IPS DF 19.7 (cell line): ENCODE measurements at places on chromosomes 1 and 21.

DNA sequence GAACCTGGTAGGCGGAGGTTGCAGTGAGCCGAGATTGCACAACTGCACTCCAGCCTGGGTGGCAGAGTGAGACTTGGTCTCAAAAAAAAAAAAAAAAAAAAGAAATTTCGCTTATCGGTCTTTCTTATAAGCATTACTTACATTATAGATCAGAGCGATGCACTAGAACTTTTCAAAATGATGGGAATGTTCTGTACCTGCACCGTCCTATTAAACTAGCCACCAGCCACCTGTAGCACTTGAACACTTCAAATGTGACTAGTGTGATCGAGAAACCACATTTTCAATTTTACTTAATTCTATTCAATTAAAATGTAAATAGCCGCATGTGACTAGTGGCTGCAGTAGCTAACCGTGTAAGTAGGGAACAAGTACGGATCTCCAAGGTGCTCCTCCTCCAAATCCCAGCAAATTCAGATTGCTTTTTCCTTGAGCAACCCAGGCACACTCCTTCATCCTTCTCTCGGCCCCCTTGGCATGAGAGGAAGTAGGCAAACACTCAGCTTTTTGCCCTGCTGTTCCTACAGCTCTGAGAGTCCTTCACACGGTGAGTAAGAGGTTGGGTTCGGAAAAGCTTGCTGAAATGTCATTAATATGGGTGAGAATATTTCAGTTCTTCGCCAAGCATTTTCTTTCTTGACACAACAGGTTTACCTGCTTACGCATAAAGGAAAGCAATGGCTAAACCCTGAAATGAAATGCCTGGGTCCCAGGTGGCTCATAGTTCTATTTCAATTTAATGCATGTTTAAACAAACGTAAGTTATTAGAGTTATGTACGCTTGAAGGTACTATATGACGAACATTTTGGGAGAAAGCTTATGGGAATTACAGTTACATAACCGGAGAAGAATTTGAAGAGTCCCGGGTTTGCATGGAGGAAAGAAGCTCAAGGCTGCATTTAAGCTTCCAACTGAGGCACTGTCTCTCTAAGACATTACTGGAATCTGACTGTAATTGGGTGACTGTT is 69.5 kb upstream of the HUNK start:
- no peak for DNase-seq

DNA sequence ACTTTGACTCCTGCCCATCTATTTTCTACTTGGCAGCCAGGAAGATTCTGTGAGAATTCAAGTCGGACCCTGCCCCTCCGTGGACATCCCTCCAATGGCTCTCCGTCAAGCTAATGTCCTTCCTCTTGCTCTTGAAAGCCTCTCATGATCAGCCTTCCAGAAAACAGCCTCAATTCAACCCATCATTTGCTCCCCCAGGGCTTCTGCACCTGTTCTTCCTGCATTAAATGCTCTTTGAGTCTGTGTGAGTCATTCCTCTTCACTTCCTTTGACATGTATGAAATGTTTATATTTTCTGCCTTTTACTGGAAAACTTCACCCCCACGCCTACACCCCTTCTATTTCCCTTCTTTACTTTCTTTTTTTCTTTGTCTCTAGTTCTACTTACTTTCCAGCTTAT is 734.1 kb upstream of the ZP4 start:
- DNase-seq, result no peak

- no peak for DNase-seq
Measured at GRCh38 chr1:166858726-166859419, 17.2 kb downstream of the TADA1 start.

DNA sequence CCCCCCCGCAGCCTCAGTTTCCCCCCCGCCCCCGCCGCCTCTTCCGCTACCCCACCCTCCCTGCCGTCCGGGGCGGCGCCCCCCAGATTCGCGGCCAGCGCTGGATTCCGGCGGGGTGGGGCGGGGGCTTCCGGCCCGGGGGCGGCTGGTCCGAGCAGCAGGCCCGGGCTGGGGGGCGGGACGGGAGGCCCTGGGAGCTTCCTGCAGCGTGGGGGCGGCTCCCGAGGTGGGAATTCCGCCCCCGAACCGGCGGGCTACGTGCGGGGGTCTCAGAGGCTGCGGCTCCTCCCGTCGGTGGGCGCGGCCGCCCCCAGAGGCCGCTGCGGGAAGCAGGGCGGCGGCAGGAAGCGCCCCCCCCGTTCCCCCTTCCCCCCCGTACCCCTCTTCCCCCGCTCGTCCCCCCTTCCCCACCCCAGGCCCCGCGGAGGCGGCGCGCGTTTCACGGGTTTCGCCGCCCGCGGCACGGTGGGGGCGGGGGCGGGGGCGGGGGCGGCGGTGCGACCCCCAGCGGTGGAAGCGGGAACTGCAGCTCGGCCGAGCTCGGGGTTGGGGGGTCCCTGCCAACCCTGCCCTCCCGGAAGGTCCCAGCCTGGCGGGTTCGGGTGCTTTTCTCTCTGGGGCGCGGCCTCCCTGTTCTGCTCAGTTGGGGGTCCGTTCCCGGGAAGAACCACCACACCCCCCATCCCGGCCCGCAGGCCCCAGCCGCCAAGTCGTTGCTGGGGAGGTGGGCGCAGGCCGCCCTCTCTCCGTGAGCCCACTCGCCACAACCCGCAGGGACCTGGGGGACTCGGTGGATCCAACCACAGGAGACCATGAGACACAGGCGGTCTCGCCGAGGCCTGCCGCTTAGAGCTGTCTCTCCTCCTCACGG is 76.3 kb downstream of the MORN1 start:
- DNase-seq, result no peak

DNA sequence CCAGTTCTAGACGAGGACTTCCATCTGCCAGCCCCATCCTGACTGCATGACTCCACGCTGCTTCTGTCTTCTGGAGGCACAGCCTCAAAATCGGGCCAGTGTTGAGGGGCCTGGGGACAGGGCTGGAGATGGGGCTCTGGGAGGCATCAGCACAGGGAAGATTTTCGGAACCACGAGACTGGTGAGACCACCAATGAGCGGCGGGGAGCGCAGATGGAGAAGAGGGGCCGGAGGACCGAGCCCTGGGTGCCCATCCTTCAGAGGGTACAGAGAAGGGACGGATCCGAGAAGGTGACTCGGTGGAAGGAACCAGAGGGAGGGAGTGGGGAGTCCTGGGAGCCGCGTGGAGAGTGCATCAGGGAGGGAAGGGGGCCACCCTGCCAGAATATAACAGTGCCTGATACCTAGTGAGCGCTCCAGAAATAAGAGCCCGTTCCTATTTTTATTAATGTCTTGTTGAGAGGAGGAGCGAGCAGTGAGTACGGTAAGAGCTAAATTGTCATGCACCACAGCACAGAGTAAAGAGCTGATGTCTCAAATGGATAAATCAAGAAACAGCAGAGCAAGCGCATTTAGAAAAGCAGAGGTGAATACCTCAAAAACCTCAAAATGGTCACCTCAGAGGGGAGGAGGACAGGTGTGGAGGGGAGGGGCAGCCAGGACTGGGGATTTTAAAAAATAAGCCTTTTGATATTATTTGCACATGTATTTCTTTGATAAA is 26.2 kb upstream of the KIF26B start:
- no peak for DNase-seq

DNA sequence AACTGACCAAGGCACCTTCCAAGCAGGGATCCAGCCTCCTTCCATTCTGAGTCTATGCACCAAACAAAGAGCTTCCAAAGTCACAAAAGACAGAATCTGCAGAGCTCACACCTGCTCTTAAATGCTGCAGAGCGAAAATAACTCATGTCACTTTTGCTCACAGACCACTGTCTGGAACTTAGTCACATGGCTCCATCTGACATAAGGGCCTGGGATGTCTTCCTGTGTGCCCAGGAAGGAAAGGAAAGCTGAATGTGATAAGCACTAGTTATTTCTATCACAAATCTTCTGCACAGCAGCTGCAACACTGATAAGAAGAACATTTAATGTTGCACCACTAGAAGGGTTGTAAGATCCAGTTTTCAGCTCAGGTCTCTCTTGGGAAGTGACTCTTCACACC is 39.5 kb upstream of the SGIP1 start:
- DNase-seq, result no peak

DNA sequence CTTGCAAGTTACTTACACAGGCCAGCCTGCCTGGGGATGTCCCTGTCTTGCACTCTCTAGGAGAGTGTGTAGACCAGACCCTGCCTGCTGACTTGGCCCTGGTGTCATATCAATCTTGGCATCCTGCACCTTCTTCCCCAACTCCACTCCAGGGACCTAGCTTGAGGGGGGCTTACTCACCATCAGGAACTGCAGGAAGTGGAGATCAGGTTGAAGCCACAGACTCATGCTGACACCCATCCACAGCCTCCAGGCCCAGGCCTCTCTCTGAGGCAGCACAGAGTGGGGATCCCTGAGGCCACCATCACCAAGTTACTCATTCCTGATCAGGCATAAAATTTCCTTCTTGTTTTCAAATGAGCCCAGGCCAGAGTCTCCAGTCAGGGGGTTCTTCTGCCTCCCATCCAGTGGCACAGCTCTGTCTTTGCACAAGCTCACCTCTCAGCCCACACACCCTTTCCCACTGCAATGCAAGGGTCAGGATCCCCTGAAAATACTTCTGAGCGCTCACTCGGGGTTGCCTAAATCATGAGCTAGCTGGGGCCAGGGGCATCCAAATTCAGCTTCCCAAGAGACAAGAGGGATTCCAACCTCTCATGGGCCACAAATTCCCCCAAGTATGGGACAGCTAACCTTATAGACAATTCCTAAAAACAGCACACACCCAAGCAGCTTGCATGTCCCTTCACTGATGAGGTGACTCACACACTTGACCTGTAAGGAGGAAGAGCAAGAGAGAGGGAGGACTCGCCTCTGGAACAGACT is 33.5 kb downstream of the CSMD2 start:
- DNase-seq, result no peak

DNA sequence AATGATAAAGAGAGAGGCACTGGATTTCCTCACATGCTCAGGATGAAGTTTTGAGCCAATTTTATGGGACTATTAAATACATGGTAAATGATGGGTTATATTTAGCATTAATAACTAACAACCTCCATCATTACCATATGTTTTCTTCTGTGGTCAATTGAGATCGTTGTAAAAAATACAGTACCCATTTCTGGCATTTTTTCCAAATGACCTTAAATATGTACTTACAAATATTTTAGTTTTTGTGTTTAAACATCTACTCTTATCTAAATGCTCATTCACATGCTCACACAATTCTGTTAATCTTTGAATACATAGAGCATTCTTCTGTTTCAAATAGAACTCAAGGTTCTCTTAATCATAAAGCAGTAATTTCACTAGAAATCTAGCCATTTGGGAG is 330.0 kb upstream of the BRINP3 start:
- no peak for DNase-seq

DNA sequence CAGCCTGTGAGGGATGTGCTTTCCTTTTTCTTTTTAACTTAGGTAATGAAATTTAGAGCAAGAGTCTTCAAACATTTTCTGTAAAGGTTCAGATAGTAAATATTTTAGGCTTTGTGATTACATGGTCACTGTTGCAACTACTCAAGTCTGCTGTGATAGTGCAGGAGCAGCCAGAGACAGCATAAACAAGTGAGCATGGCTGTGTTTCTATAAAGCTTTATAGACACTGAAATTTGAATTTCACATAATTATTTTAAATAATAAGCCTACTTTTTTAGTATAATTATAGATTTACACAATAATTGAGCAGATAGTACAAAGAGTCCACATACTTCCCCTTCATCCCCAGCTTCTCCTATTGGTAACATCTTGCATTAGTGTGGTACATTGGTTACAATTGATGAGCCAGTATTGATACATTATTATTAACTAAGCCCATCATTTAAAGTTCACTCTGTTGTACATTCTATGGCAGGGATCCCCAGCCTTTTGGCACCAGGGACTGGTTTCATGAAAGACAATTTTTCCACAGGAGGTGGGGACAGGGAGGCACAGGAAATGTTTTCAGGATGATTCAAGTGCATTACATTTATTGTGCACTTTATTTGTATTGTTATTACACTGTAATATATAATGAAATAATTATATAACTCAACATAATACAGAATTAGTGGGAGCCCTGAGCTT is 3.0 kb downstream of the ATF6 start:
- no peak for DNase-seq

DNA sequence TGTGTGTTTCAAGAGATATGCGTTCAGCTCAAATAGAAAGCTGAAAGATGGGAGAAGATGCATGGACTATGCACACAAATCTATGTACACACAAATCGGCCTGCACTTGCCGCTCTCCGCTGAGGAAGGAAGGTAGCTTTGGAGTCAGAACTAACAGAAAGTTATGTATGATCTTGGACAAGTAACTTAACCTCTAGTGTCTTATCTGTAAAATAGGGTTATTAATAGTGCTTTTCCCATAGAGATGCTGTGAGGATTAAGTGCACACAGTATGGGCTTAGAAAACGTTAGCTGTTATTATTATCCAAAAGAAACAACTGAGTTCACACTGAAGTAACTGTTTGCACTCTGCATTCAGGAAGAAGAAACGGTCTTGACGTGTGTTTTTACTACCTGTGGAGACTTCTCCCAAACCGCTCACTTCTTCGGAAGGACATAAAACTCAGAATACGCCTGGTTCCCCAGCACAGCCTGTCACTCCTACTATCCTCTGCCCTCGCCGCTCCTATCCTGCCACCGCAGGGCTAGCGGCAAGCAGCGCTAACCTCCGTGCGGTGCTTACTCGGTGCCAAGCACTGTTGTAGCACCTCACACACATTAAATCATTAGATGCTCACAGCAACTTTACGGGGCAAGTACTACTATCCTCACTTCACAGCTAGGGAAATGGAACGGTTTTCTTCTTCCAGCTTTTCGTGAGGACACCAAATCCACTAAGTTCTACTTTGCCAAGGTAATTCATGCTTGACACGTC is 1.3 kb downstream of the TGFBR3 start:
- no peak for DNase-seq

- DNase-seq, result no peak
Measured at GRCh38 chr1:81050390-81050789, 750.3 kb upstream of the ADGRL2 start.

DNA sequence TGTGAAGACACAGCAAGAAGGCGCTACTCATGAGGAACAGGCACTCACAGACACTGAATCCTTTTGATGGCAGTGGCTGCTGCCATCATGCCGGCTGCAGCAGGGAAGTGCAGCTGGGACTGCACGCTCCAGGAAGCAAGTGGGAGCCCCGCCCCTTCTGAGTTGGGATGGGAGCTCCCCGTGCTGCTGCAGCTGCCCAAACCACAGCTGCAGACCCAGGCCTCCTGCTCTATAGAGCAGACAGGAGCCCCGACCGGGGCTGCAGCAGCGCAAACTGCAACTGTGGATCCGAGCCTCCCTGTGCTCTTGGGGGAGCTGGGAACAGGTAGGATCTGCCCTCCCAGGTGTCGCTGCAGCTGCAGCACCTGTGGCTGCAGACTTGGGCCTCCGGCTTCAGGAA is 65.2 kb upstream of the MARK1 start:
- DNase-seq, result no peak
